Testis (tissue), 5 donors: ENCODE measurements at places on chromosomes 11 and 22. TPM values are rescaled to one million over a fixed set of nuclear protein-coding genes. Genes with fewer than 3 reads are reported as not detected.

DNA sequence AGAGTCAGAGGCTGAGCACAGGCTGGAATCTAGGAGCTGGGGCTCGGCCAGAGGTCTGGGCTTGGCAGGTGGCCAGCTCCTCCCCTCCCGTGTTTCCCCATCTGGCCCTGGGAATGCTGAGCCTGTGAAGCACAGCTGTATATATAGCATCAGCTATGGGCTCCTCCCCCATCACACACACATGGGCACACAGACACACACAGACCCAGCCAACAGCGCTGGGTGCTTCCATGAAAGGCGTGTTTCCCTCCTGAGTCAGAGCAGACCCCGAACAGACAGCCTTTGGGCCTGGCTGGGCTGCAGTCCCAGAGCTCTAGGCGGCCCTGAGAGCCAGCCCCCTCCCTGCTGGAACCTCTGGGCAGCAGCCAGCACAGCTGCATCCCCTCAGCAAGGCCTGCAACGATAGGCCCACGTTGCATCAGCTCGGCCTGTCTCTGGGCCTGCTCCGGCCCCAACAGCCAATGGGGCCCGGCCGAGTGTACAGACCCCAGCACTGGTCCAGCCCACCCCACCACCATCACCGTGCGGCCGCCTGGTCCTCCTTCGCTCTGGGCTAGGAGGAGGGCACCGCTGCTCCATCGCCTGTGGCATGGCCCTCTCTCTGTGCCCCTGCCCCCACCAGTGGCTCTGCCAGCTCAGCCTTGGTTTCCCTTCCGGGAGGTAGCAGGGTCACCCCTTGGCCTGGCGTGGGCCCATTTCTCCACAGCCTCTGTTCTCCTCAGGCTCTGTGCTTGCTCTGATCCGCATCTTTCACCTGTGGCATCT lies 7.6 kb upstream of the SERPINH1 start:
- H3K36me3 ChIP-seq: no peaks in the 10 kb centered on the region
- H3K27me3 ChIP-seq: no peaks in the 10 kb centered on the region
- DNase-seq: peak; percentile 88
- H3K4me3 ChIP-seq: no peak overlapping the region
- peak overlapping the region; percentile 78 for H3K27ac ChIP-seq

GRCh38 chr11:63916837-63917691 lies at the start of gene RCOR2:
RCOR2 (minus strand) TSS chr11:63917164; CDS start chr11:63916456, 708 bp downstream.
- H3K4me1 ChIP-seq: peaks cover 49% of the 10 kb centered on the region
- peak within 1 kb of the TSS; percentile 45 for H3K4me3 ChIP-seq
- H3K27ac ChIP-seq: peak within 1 kb of the TSS; percentile 13
- H3K36me3 ChIP-seq: no peaks in the 10 kb centered on the region

GRCh38 chr22:34255042-34255441 lies 334.8 kb upstream of the LARGE1 start:
- no peaks in the 10 kb centered on the region for H3K36me3 ChIP-seq
- no peak overlapping the region for H3K4me3 ChIP-seq
- no peak overlapping the region for H3K27ac ChIP-seq
- H3K27me3 ChIP-seq: no peaks in the 10 kb centered on the region
- no peak for DNase-seq

The MMP12 gene
- total RNA-seq: not detected

GRCh38 chr11:29256580-29256979 lies 760.2 kb downstream of the KCNA4 start:
- H3K36me3 ChIP-seq: no peaks in the 10 kb centered on the region
- no peak overlapping the region for H3K27ac ChIP-seq

DNA sequence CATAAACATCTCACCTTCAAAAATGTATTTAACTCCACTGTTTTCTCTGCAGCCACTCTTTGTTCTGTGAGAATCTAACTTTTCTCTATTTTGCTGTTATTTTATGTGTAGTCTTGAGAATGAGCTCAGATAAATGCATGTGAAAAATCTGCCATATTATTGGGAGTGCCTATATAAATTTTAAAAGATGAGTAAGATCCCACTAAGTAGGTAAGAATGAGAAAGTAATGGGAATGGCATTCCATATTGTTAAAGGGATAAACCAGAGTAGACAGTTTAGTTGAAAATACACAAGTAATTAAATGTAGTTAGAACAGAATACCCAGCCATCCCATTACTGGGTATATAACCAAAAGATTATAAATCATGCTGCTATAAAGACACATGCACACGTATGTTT lies 817.2 kb downstream of the FAM181B start:
- no peaks in the 10 kb centered on the region for H3K4me1 ChIP-seq
- no peak overlapping the region for H3K4me3 ChIP-seq
- no peak for DNase-seq
- no peaks in the 10 kb centered on the region for H3K27me3 ChIP-seq
- no peak overlapping the region for H3K27ac ChIP-seq
